ENCODE measurements at places on chromosomes 7 and 10.

- DNase-seq: peak; percentile 96
These were observed at the start of gene ZSCAN21 for GRCh38 chr7:100049441-100050291. Gene ZSCAN21 (plus strand): TSS chr7:100049774. CDS start chr7:100057007, 7,233 bp downstream.

DNA sequence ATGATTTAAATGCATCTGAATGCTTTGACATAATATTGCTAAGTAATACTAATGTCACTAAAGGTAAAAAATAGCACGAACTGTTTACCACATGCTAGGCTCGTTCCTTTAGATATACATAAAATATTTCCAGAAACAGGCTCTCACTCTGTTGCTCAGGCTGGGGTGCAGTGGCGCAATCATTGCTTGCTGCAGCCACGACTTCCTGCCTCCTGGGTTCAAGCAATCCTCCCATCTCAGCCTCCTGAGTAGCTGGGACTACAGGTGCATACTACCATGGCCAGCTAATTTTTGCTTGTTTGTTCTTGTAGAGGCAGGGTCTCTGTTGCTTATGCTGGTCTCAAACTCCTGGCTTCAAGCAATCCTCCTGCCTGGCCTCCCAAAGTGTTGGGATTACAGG is 183.3 kb downstream of the SGMS1 start:
- no peak for DNase-seq

DNA sequence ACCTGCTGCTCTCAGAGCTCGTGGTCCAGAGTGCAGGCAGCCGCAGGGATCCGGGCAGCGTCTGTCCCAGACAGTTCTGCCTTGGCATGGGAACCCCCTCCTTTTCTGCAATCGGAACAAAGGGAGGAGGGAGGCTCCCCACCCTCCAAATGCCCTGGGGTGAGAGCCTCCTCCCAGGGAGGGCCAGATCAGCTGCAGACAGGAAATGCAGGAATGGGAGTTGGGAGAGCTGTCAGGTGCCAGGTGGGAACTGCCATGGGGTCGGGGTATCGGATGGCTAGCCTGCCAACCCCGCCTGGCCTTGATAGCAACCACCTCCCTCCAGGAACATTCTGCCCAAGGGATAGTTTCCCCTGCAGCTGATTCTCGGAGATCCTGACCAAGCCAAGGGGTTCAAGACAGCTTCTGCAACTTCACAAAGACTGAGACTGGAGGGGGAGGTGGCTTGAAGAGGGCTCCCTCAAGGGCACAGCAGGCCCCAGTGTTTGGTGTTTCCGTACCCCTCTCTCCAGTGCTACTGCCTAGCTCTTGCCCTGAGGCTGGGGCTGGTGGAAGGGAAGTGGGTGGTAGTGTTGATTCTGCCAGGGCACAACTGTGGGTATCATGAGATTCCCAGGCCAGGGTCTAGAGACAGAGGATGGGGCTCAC is at the start of gene CALML5:
TSS of gene CALML5 (minus strand) at position 78 of the 648 bp plus-strand sequence. CDS start 132 bp downstream, outside the sequence.
- DNase-seq: no peak

GRCh38 chr10:91340613-91341362 is 69.4 kb upstream of the HECTD2 start:
- no peak for DNase-seq

DNA sequence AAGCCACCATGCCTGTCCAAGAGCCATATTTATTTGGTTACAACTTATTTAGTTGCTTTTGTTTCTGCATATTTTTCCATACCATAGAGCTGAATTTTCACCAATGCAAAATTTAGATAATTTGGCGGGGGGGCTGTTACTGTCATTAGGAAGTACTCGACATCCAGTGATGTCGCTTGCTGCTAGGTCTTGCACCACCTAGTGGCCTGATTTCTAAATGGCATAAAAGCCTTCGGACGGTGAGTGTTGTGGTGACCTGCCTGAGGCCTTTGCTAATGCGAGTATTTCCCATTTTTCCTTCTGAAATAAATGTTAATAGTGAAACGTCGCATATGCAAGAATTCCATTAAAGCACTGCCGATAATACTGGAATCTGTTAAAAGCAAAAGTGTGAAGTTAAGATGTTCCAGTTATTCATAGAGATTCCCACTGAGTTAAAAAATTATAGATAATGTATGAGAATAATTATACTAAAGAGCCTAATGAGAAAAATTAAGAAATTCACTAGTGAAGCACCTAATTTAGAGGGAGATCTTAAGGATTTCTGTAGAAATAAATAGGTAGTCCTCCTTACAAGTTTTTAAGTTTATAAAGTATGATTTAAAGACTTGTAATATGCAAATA is 86.1 kb upstream of the DNAJB6 start:
- DNase-seq: no peak

- no peak for DNase-seq
These were observed 68.1 kb downstream of the MTERF1 start for GRCh38 chr7:91812388-91812787.

DNA sequence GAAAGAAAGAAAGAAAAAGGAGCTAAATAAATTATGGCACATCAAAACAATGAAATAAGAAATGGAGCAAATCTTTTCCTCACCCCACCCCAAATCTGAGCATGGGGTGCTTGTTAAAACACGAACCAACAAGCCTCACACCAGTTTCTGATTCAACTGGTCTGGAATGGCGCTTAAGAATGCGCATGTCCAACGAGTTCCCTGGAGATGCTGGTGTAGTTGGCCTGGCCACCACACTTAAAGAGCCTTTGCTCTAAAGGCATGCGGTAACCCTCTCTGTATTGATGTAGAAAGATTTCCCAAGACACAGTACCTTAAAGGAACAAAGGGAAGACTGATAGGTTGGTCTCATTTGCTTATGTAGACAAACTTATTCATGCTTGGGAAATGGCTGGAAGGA is 49.1 kb upstream of the STEAP1B start:
- DNase-seq: no peak

- DNase-seq: no peak
These were observed 47.2 kb downstream of the PRF1 start for GRCh38 chr10:70555371-70555770.

DNA sequence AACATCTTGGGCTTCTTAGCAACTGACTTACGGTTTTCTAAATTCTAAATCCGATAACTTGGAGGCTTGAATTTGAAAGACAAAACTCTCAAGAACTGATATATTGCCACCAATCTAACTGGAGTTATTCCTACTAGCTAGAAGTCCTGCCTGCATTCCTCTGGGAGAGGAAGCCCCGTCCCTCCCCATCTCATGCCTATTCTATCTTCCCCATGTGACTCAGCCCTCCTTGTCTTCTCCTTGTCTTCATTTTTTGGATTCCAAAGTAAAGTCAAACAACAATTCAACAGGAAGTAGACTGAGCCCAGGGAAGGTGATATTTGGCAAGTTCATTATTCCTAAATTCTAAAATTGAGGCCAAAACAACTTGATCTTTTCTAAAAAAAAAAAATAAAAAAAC is 587.7 kb downstream of the KCNMA1 start:
- no peak for DNase-seq

- DNase-seq: no peak
These were observed 173.6 kb downstream of the PTPRN2 start for GRCh38 chr7:158414002-158414401.

DNA sequence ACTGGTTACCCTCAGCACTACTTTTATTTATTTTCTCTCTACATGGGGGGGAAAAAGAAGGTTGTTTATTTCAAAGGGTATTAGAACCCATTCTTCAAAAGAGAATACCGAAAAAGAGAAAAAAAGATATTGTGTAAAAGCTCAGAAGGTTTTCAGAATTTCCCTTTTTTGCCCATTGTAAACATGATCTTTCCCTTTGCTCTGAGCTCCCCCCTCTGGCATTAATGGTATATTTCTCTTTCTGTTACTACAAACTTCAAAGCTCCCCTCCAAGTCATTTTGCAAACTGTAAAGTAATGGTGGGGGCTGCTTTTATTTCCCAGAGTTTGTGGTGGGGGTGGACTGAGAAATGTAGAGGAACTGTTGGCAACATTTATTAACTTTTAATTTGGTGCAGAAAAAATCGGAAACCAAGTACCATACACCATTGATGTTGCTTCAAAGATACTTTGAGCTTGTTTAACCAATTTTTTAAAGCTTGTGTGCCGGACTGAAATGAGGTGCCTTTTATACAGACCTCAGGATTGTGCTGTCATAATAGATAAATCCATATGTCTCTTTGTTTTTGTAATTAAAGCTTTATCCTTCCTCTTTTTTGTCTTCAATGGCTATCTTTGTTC is 181.5 kb downstream of the EXOC4 start:
- DNase-seq: no peak

- no peak for DNase-seq
These were observed 25.7 kb upstream of the SEC61A2 start for GRCh38 chr10:12103802-12104201.
